AG09309 (cell line): ENCODE measurements at places on chromosomes 12 and 14.

DNA sequence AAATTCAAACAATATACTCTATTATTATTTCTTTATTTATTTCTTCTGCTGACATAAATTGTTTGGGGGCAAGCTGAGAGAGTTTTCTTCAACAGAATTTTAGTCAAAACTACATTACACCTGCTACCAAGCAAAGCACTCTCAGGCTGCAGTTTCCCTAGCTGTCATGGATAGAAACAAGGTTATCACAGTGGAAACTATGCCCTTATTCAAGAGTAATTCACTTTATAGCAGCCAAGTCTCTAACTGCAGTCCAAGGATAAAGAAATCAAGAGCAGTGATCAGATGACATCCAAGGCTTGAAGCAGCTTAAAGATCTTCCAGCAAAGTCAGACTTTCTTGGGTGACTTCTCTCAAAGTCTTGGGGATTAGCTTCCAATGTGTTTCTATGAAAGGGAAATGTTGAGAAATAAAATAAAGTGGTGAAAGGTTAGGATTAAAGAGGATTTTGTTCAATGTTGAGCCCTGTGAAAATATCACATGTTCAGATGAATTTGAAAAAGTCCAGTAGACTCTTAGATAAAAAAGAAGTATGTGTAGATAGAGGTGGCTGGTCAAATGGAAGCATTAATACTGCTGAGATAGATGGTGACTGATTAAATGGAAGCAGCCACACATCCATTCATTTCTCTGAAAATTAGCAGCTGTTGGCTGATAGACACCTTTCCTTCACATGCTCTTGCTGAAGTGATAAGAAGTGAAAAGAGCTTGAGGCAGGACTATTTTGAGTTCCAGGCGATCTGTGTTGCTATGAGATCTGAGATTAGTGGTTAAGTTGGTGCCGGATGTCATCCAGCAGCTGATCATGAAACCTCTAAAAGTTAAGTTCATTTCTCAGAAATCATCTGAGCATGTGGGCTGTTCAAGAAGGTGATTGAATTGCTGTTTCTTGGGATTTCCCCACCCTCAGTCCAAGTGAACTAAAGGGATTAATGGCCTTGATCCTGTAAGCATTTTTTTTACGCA, 257.8 kb upstream of the BTG1 start:
- no peak for DNase-seq

GRCh38 chr12:88381466-88381865, 198.8 kb downstream of the KITLG start:
- DNase-seq: no peak

DNA sequence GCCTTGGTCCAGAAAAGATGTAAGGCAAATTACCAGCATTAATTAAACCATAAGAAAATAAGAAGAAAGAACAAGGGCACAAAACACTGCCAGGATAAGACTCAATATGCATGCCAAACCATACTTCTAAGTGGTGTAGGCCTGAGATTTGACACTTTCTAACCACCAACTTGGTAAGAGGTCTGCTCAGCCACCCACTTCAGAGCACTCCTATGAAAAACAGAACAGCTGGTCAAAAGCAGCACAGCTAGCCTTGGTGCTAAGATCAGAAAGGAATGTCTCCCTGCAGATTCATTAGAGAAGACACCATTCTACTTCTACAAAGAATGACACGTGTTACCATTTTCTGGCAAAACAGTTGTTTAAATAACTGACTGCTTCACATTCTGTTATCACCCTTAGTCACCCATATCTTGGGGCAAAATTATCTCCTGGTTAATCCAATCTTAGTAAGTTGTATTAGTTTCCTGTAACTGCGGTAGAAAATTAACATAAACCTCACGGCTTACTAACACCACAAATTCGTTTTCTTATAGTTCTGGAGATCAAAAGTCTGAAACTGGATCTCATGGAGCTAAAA, 13.2 kb downstream of the RPS6KA5 start:
- DNase-seq: no peak

DNA sequence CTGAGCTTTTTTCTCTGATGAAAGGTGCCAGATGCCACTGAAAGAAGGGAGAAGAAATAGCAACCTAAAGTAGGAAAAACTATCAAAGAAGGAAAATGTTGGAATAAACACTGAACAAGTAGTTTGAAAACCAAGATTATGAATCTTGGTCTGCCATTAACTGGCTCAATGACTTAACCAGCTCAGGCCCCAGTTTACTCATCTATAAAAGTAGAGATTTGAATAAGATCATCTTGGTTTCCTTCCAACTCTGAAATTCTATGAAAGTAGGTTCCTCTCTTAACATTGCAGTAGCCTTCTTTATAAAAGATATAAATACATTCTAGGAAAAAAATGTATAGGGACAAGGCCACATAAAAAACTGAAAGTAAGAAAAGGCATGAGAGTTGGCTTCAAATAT, 16.1 kb upstream of the CCND2 start:
- DNase-seq: no peak

- DNase-seq: no peak
Observed at GRCh38 chr12:4051596-4051995, 178.4 kb upstream of the PARP11 start.

GRCh38 chr14:33323979-33324378, 385.3 kb downstream of the NPAS3 start:
- DNase-seq: no peak

- no peak for DNase-seq
Observed at GRCh38 chr14:59785629-59786028, 84.9 kb downstream of the RTN1 start.

GRCh38 chr14:104393898-104394381, 185.6 kb upstream of the C14orf180 start:
- DNase-seq: no peak

- DNase-seq: no peak
Observed at GRCh38 chr12:76085520-76085868, 1.0 kb upstream of the NAP1L1 start.

- no peak for DNase-seq
Observed at GRCh38 chr14:71141701-71142374, 234.6 kb downstream of the PCNX1 start.
